Retina (tissue), 1 donor: ENCODE measurements at places on chromosomes 7 and 10.
A peak's percentile ranks its signal among the peaks of the same experiment; 100 is the strongest.

GRCh38 chr10:116671274-116671926, 50.6 kb downstream of the PNLIPRP2 start:
- DNase-seq = no peak

- no peak for DNase-seq
These were observed 13.3 kb downstream of the MYO1G start for GRCh38 chr7:44965441-44965903.

GRCh38 chr7:70405241-70405640, 726.7 kb upstream of the GALNT17 start:
- DNase-seq = no peak

DNA sequence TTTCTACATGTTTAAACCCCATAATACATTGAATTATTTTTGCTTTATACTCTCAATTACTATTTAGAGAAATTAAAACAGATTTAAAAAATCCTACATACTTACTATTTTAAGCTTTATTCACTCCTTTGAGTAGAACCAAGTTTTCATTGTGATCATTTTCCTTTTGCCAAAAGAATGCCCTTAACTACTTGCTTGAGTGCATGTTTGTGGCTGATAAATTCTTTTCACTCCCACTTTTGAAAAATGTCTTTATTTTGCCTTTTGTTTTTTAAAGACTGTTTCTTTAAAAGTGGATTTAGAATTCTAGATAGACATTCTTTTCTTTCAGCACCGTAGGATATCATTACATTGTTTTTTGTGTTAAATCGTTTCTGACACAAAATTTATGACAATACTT, 22.3 kb upstream of the AGR3 start:
- no peak for DNase-seq

GRCh38 chr10:122457934-122458333, 3.4 kb upstream of the HTRA1 start:
- no peak for DNase-seq

GRCh38 chr10:113922787-113923570, 68.5 kb downstream of the NHLRC2 start:
- no peak for DNase-seq

- no peak for DNase-seq
These were observed 5.4 kb upstream of the SUV39H2 start for GRCh38 chr10:14873090-14873760.

- no peak for DNase-seq
These were observed 153.3 kb downstream of the LRRTM3 start for GRCh38 chr10:67079126-67079525.

GRCh38 chr10:28533186-28533564, 257 bp downstream of the WAC start:
- no peak for DNase-seq

- no peak for DNase-seq
These were observed 71.8 kb downstream of the ZEB1 start for GRCh38 chr10:31390804-31391203.

DNA sequence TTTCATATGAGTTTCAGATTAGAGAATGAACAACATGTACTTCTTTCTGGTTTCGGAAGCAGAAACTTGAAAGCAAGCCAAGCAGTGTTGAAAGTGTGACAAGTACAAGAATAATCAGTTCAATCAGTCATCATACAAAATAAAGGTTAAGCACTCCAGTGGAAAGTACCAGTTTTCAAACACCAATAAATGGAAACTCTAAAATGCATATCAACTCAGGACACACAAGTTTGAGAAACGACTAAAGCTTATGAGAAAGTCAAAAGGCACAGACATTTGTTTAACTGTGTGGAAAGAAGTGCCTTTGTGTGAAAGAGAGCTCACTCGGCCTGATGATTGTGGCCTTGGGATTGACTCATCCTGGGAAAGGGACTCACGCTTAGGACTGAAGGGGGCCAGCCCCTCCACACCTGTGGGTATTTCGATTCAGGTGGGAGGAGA, 60.6 kb upstream of the AKR1C1 start:
- DNase-seq = no peak

DNA sequence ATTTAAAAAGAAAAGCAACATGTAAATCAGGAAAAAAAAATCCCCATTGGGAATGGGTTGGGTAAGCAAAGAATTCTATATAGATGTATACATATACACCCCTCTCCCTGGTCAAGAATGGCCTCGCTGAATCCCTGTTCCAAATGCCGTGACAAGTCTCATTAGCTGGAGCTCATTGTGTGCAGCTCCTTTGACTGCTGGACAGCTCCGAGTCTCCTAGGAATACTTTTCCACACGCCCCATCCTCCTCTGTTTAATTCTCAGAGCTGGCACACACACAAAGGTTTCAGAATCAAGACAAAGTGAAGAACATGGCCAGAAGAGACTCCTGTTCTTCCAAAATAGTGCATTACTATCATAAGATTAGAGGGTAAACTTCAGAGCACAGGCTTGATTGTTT, 130.9 kb upstream of the MKLN1 start:
- peak; percentile 38 for DNase-seq

DNA sequence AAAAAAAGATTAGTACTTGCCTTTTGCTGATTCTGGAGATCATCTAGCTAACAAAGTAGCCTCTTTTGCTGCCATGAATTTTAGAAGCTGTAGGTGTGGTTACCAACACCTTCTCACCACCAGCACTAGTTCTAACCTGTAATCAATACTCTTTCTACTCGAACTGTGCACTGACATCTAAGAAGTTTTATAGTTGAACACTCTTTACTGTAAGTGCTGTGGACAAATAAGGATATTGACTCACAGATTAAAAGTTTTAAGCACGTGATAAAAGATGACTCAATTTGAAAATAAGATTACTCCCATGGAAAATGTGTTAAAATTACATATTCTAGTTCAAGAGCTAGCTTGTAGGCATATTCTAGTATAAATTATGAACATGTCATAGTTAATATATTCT, 89.9 kb downstream of the REEP3 start:
- DNase-seq = no peak

GRCh38 chr10:62652114-62652513, 152.4 kb upstream of the ADO start:
- no peak for DNase-seq

GRCh38 chr10:111338805-111339204, 262.0 kb downstream of the ADRA2A start:
- no peak for DNase-seq

DNA sequence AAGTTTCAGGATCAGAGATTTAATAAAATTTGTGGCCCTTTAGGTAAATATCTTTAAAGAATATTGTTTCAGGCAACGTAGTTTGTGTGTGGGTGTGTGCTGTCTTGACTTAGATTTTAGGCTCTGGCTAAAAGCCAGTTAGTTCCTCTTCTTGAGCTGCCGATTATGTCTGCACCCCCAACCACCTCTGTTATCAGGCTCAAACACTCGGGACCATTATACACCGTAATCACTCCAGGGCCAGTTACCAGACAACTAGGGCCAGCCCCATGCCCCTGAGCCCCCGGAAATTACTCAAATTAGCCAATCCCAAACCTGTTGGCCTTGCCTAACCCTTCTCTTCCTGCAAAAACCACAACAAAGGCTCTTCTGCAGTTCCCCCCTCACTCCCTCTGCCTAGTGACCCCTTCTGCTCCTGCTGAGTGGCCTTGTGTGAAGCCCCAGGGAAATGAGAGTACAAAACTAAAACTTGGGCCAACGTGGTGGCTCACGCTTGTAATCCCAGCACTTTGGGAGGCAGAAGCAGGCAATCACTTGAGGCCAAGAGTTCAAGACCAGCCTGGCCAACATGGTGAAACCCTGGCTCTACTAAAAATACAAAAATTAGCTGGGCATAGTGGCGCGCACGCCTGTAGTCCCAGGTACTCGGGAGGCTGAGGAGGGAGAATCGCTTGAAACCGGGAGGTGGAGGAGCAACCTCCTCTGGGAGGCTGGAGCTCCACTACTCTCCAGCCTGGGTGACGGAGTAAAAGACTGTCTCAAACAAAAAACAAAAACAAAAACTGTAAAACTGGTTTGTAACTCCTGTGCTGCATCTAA, 9.2 kb upstream of the HNRNPF start:
- no peak for DNase-seq

- no peak for DNase-seq
These were observed 276.9 kb downstream of the TNS3 start for GRCh38 chr7:47304727-47305719.

DNA sequence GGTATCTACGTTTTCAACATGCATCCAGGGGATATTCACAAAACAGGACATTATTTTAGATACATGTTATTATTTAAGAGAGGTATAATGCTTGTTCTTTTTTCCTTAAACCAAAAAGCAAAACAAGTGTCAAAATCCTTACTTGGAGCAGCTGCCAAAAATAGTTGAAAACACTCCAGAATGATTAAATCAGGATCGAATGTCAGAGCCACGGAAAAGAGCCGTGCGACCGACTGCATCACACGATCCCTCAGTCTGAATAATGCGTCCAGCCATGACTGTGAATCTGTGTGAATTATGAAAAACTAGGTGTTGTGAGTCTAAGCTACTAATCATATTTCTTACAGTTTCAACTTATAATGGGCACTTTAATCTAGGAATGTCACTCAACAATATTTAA, 126.0 kb downstream of the PARD3 start:
- no peak for DNase-seq

GRCh38 chr7:1078985-1079384, 8.9 kb upstream of the GPER1 start:
- no peak for DNase-seq

- DNase-seq = peak; percentile 58
These were observed 97.6 kb downstream of the LYZL1 start for GRCh38 chr10:29386342-29386999.

GRCh38 chr7:131619336-131620305, 63.2 kb upstream of the PODXL start:
- no peak for DNase-seq

GRCh38 chr7:91264046-91264923, at the start of gene FZD1:
Gene FZD1 (plus strand): TSS chr7:91264433. CDS start chr7:91264881, 448 bp downstream.
- peak; percentile 99 for DNase-seq

- DNase-seq = no peak
These were observed 11.1 kb upstream of the HERPUD2 start for GRCh38 chr7:35705932-35706461.
